ENCODE measurements at places on chromosomes 4 and X.

GRCh38 chr4:25569716-25570115, 85.9 kb upstream of the SLC34A2 start:
- no peak for DNase-seq

DNA sequence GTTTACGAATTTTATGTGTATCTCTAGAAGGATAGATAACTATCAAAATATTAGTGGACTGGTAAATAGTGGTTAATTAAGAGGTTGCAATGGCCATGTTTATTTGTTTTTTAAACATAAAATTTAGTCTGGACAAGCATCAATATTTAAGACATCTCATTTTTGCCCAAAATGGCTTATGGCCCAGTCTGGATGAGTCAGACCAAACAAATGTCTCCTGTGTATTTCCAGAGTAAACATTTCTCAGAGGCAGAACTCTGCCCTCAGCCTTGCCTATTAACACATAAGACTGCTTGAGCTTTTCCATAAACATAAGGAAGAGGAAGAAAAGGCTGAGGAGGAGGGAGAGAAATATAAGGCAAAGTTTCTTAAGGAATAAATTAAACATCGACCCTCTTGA, 277.1 kb upstream of the DIAPH2 start:
- DNase-seq: no peak

DNA sequence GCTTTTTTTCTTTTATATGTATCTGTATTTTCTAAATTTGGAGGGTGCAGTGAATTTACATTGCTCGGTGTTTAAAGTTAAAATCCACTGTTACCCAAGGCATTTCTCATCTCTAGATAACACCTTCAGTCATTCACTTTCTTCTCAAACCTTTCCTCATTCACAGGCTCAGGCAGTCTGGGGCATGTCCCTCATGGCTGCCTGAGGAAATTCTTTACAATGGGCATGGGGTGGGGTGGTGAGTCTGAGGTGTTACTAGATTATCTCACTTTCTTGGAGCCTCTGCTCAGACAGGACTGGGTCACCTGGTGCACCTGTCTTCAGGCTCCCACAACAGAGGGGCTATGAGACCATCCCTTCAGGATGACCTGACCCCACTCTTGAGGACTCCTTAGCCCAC, 17.4 kb downstream of the CCDC149 start:
- no peak for DNase-seq

GRCh38 chrX:9997524-9997923, 30.4 kb downstream of the CLDN34 start:
- DNase-seq: no peak

DNA sequence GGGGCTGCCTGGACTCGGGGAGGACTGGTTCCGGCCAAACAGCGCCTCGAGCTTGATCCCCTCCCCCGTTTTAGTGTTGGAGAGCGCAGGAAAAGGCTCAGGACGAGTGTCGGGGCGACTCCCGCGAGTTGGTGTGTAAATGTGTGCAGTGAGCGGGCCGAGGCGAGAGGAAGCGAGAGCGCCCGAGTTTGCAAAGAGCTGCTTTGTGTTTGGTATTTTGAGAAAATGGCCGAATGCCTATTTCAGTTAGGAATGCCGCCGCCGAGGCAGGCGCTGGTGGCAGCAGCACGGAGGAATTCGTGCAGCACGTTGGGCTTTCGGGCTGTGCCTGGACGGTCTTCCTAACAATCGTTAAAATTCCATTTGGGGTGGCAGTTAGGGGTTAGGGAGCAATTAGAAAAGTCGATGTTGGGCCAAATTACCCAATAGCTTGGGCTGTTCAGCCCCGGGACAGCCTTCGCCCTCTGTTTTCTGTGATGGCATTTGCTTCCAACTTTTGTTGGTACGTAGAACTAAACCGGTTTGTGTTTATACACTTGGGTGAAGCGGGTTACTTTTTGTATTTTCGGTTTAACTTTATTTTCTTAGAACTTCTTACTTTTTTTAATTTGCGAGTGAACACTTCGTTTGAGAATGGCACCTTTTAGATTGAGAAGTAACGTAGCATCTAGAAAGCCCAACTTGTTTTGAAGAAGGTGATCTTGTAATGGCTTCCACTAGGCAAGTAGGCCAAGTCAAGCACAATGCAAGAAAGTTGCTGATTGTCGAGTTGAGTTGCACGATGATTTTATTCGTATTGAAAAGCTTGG, 1.6 kb downstream of the REST start:
- peak; percentile 85 for DNase-seq

DNA sequence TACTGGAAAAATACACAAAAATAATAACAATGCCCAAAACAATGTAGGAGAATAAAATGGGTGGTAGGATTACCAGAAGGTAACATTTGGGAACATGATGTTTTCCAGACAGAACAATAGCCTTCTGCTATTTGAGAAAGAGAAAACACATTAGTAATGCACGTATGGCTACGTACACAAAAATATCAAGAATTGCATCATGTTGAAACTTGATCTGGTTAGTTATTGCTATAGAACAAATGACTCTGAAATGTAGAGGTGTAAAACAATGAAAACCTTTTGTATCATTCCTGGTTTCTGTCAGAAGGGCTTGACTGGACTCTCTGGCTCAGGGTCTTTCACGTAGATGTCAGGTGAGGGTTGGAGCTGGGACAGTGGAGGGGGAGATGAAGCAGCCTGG, 1040.0 kb downstream of the FAT4 start:
- no peak for DNase-seq

DNA sequence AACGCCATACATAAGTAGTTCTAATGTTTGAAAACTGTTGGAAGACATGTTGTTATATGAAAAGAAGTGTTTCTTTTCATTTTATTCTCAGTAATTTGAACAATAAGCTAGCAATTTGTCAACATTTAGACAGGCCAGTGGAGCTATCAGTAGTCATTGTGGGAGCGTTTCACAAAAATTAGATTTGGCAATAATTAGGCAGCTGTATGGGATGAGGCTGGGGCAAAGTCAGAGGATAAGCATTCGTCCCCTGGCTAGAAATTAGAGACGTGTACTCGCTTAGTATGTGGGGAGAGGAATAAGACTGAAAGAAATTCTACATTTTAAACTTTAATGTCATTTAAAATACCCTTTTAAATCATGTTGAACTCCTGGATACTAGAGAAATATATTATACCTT, 70.6 kb downstream of the TMEM144 start:
- DNase-seq: no peak

- no peak for DNase-seq
Observed at GRCh38 chr4:87105101-87105845, 115.1 kb downstream of the KLHL8 start.

GRCh38 chrX:112846187-112846586, 5.6 kb upstream of the AMOT start:
- peak; percentile 30 for DNase-seq

DNA sequence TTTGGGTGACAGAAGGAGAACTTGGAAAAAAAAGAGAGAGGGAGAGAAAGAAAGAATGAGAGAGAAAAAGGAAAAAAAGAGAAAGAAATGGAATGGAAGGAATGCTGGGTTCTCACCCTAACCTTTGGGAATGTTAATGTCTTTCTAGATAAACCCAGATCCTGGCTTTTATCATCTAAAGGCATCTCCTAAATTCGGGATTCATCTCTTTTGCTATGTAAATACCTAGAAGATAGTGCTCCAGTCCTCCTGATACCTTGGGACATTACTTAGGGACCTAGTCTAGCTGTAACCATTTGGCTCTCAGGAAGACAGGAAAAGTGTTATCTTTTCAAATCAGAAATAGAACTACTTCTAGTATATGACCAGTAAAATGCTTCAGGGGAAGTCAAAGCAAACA, 15.8 kb upstream of the SPCS3 start:
- no peak for DNase-seq

GRCh38 chr4:122810669-122811068, 16.0 kb upstream of the FGF2 start:
- no peak for DNase-seq

GRCh38 chr4:124433500-124433899, 279.0 kb downstream of the ANKRD50 start:
- no peak for DNase-seq

GRCh38 chrX:19659929-19660328, 144.6 kb upstream of the MAP3K15 start:
- DNase-seq: no peak

All from right kidney (tissue), 9 donors.